GM13976 (cell line): ENCODE measurements at places on chromosomes 5 and 9.

DNA sequence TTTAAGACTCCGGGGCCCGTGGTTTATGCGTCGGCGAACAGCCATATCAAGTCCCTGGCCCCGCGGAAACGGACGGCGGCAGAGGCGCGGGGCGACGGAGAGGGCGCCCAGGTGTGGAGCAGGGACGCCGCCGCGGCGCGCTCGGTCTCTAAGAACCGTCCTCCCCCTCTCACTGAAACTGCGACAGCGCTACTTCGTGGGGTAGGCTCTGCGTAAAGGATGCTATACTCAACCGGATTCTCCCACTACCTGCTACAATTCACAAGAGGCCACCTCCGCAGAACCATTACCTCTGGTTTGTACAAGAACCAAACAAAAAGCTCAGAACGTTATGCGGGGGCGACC, 404 bp downstream of the MRNIP start:
- DNase-seq = peak; percentile 72

- no peak for DNase-seq
Measured at GRCh38 chr5:1445313-1445688, at the start of gene SLC6A3. Gene SLC6A3 (minus strand): TSS chr5:1445440. CDS start chr5:1443197, 2,243 bp downstream.

- no peak for DNase-seq
Measured at GRCh38 chr9:27427272-27427643, 96.8 kb upstream of the IFNK start.

DNA sequence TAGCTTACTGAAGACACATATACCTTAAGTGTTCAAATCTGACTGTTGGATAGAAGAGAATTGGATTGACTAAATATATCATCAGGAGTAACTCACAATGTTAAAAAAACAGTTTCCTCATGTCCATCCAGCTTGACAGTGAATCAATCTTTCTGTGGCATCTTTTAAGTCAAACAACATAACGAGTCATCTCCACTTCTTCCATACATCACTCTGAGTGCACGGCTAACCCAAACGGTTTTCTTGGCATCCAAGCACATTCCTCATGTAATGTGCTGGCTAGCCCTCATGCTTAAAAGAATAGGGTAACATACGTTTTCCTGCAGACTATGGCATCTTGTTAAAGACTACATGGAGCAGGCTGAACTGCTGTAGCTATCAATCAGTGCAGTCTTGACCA, 291.5 kb upstream of the TRPC7 start:
- no peak for DNase-seq

DNA sequence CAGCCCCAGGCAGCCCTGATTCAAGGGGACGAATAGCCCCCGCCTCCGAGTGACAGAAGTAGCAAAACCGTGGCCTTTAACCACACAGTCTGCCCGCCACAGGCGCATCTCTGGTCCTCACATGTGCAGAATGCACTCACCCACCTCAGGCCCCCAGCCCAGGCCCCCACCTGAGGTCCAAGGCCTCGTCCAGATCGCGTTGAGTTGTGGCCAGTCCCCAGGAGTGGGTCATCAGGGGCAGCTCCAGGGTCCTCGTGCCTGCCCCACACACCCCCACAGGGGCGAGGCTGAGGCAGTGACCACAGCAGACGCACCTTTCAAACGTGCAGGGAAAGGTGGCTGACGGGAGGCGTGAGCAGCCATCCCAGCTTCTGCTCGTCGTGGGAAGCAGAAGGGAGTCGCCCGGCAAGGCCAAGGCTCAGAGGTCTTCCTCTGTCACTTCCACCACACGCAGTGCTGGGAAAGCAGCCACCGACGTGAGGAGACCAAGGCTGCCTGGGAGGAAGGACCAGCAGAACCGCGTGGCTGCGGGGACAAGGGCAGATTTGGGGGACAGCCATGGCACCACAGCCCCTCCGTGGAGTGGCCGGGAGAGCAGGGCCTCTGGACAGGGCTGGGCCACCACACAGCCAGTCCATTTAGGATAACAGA, 77.8 kb upstream of the OTULINL start:
- DNase-seq = peak; percentile 20

GRCh38 chr5:73357576-73357975, 91.0 kb downstream of the FOXD1 start:
- DNase-seq = no peak

GRCh38 chr5:71932131-71932654, 175.1 kb upstream of the MAP1B start:
- no peak for DNase-seq

DNA sequence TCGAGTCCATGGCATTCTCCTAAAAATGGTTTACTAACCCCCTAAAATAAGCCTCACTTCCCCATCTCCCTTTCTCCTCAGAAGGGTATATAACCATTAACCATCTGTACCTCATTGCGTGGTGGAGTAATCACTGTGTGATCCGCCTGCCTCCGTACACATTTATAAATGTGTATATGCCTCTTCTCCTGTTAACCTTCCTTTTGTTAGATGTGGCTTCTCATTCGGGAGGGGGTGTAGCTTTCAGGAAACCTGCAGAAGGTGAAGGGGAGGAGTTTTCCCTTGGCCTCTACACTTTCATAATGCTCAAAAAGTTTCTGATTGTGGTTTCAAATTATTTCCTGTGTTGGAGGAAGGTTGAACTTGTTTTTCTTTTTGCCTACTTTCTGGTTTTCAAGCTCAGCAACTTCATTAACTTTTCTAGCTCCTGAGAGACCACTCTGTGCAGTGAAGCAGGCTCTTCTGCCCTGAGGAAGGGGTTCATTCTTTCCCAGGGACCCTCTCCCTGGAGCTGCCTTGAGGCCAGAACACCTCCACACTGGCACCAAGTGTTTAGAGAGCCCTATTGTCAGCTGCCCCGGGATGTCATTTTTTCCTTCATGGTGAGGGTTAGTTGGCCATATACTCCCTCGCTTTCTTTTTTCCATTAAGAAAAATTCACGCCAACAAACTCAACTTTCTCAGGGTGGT, 46.9 kb downstream of the RASGRF2 start:
- DNase-seq = no peak

DNA sequence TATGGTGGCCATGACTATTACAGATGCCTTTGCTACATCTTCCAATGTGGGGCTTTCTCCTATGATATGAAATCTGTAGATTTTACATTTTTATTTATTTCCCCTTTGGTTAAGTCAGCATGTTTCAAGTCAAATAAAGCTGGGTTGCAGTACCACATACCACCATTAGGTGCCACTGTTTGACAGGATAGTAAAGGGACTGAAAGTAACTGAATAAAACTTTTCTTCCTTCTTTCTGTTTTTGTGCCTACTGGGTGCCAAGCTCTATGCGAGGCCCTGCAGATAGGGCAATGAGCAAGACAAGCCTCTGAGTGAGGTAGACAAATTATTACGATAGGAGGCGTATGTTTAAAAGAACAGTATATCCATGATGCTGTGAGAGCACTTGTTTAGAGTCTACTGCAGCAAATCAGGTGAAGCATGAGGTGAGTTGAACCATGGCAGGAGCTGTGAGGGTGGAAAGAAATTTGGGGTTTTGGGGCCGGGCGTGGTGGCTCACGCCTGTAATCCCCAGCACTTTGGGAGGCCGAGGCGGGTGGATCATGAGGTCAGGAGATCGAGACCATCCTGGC, 64.8 kb downstream of the GDNF start:
- DNase-seq = peak; percentile 28

DNA sequence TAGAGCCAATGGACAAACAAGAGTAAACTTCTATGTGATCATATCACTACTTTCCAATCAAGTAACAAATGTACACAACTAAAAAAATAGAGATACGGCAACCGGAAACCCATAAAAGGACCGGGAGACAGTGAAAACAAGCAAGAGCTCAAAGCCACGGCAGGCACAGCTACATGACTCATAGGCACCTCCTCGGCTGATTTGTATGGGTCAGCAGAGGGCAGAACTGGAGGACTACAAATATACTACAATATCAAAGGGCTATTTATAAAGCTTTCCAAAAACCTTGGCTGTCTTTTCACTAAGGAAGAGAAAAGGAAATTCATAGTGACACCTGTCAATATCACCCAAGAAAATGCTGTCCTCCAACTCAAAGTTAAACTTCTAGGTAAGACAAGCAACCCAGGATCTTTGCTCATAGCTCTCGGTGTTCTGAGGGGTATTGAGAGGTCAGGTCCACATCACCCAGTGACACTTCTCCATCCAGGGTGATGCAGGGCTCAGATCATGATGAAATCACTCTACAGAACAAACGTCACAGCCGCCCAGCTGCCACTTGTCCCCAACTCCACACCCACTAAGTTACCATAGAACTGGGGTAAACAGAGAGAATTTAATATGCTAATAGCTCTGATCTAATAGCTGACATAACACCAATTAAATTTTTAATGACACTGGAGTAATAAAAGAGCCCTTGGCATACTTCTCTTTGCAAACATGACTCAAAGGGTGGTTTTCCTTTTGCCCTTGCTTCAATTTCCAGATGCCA, 41.3 kb downstream of the PFDN1 start:
- DNase-seq = no peak

GRCh38 chr5:107687937-107688336, 17.2 kb upstream of the EFNA5 start:
- DNase-seq = no peak
